ENCODE measurements at places on chromosomes 7 and 10.

DNA sequence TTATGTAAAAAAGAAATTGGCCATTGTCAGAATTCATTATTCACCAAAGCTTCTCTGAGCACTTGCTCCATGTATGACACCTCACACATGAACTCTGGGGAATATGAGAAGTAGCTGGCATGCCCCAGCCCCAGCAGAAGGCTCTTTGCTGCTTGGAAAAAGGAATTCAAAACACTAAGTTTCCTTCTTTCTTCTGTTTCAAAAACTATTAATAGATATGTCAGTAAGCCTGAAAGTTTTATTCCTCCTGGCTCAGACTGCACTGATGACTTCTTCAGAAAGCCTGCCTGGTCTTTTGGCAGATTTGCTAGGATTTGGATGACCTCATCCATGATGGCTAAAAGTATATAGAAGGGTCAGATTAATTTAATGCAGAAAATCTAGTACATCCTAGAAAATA, 511.0 kb downstream of the GFRA1 start:
- DNase-seq, result no peak

DNA sequence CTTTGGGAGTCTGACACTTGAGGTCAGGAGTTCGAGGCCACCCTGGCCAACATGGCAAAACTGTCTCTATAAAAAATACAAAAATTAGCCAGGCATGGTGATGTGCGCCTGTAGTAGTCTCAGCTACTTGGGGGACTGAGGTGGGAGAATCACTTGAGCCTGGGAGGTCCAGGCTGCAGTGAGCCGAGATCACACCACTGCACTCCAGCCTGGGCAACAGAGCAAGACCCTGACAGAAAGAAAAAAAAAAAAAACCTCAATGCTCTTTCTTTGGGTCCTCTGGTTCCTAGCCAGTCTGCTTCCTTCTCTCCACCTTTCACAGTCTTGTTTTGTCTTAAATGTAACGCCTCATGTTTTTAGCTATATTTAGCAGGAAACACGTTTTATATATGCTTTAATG, 9.4 kb downstream of the OGDH start:
- DNase-seq, result no peak

DNA sequence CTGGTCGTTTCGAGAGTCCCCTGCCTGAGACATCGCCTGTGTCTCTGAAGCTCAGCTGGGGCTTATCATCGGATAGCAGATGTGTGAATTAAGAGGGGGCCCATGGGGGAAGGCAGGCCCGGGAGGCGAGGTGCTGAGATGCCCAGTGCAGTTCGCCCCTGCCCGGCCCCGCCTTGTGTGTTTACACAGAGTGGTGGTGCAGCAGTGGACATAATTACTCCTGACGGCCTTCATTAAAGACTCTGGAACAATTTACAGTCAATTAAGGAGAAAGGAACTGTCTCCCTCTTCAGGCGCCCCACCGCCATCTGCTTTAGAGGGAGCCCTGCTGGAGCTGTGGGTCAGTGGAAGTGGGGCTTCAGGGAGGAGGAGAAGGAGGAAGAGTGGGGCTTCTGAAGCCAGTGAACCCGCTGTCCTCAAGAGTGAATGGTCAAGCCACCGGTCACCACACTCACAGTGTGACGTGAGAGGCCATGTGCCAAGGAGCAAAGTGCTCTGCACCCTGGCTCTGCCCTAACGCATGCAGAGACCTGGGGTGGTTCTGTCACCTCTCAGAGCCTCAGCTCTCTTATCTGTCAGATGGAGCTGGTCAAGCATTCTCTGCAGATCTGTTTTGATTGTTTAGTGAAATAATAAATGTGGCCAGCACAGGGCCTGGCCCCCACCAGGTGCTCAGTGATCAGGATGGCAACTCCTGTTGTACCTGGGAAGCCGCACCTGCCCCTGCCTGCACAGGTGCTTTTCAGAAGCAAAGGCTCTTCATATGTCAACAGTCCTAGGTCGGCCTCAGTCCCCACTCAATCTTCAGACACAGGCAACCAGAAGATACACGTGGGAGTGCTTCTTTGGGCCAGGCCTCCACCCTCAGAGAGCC, 65.6 kb downstream of the CDH23 start:
- DNase-seq, result no peak

GRCh38 chr7:157466867-157467261, 130.1 kb downstream of the DNAJB6 start:
- no peak for DNase-seq

GRCh38 chr10:6418613-6419216, 161.4 kb downstream of the PRKCQ start:
- no peak for DNase-seq

DNA sequence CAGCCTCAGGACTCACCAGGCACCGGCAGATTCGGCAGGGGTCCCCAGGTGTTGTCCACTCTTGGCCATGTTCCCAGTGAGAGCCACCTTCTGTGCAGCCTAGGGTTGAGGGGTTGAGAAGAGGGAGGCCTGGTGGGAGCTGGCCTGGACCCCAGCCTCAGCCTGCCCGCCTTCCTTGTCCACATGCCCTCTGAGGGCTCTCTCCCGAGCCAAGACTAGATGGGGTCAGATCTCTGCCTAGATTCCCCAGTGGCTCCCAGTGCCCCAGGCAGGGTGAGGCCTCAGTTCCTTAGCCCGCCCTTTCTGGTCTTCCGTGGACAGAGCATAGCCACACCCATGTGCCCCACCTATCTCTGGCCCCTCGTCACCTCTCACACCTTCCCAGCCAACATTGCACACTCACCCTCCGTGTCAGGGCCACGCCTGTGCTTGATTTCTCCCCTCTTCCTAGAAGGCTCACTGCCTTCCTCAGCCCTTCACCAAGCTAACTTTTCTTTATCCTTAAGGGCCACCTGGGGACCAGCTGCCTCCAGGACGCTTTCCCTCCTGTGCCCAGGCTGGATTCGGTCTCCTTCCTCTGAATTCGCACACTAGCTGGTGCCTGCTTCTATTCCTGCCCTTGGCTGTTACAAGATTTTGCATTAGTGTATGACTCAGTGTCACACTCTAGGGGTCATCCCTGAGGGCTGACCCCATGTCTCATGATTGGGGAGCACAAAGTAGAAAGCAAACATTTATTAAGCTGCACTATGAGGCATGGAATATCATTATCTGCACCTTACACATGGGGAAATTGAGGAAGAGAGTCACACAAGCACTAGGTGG, 7.5 kb downstream of the KCP start:
- no peak for DNase-seq

DNA sequence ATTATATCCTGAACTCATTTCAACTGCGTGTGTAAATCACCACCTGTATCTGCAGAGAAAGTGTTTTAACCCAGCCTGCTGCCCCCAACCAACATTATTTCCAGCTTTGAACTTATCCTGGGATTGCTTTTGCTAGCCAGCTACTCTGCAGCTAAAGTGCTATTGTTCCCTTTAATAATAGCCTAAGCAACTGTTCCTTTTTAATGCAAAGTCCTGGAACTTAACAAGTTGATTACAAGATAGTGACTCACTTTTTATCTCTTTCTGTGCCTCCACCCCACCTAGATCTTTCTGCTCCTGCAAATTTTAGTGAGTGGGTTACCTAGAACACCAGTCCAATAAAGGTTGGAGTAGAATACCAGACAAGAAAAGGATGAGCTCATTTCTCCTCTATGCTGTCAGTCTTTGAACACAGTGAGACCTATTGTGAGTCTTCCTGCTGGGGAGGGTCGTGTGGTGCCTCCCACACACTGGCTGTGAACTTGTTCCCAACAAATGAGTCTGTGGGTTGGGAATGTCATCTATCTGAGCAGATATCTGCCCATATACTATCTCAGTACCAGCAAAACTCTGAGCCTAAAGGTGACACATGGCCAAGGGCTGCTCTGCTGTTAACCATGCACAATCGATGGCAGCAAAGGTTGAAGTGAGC, 137.7 kb downstream of the FAM204A start:
- no peak for DNase-seq

DNA sequence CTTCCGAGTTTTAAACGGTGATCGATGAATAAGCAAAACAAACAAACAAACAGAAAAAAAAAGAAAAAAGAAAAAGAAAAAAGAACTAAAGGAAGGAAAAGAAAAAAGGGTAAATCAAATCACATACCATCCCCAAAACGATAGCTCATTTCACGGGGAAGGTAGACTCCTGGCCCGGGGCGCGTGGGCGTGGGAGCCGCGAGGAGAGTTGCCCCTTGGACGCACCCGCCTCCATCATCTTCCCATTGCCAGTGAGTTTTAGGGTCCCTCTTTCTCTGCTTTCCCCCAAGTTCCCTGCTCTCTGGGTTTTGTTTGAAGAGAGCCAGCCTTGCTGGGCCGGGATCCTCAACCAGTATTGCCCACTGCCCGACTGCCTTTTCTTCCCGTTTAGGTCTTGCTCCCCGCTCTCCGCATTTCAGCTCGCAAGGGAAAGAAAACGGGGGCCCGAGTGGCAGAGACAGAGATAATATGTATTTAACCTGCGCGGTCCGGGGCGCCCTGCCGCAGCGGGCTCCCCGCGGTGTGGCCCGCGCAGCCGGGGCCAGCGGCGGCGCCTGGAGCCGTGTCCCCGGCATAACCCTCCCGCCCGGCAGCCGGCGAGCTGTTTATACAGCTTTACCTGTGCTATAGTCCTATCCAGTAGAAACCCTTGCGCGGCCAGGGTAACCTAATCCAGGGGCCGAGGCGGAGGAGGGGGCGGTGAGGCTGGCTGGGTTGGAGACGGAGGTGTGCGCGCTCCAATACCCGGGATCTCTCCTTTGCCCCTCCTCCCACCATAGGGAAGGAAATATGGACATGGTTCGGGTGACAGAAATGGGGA, 5.2 kb upstream of the GATA3 start:
- DNase-seq, result no peak

- no peak for DNase-seq
Measured at GRCh38 chr10:109412353-109412752, 511.0 kb downstream of the XPNPEP1 start.

GRCh38 chr10:48508791-48509772, 95.8 kb downstream of the ARHGAP22 start:
- no peak for DNase-seq

All from cortex of kidney (tissue), 1 donor.